ENCODE measurements at places on chromosomes 3 and 15.

- H3K27me3 ChIP-seq = peaks cover 7% of the 10 kb centered on the region
- no peak overlapping the region for H3K27ac ChIP-seq
- DNase-seq = no peak
These were observed 518.7 kb downstream of the MCTP2 start for GRCh38 chr15:94749811-94750617.

GRCh38 chr15:70451821-70452653 is 311.3 kb downstream of the UACA start:
- no peaks in the 10 kb centered on the region for H3K36me3 ChIP-seq
- no peak overlapping the region for H3K27ac ChIP-seq
- peak; percentile 24 for DNase-seq
- H3K4me1 ChIP-seq = peaks cover 28% of the 10 kb centered on the region
- no peak overlapping the region for H3K4me3 ChIP-seq
- H3K27me3 ChIP-seq = peaks cover 51% of the 10 kb centered on the region

- no peak for DNase-seq
- H3K4me1 ChIP-seq = no peaks in the 10 kb centered on the region
- H3K36me3 ChIP-seq = no peaks in the 10 kb centered on the region
- H3K4me3 ChIP-seq = peak overlapping the region; percentile 67
These were observed 44.6 kb upstream of the POLG start for GRCh38 chr15:89379251-89379695.

- no peak overlapping the region for H3K4me3 ChIP-seq
- H3K27me3 ChIP-seq = peaks cover 3% of the 10 kb centered on the region
- H3K36me3 ChIP-seq = no peaks in the 10 kb centered on the region
- H3K4me1 ChIP-seq = peaks cover 5% of the 10 kb centered on the region
- no peak overlapping the region for H3K27ac ChIP-seq
These were observed 22.3 kb downstream of the IL5RA start for GRCh38 chr3:3087716-3088465.
